ENCODE measurements at places on chromosomes 11 and 22. TPM values are rescaled to one million over a fixed set of nuclear protein-coding genes. Genes with fewer than 3 reads are reported as not detected.

Gene APOL3
- total RNA-seq: 0.60 TPM

Gene SCN4B
- 4.5 TPM for total RNA-seq

Gene CREB3L1
- 10.9 TPM for total RNA-seq

Gene HSPB2
- 0.55 TPM for total RNA-seq

Gene LRRC74B
- not detected for total RNA-seq

Gene BTBD18
- total RNA-seq: not detected

Gene TEX12
- not detected for total RNA-seq

Gene TRIM48
- total RNA-seq: not detected

Gene CEP126
- total RNA-seq: 2.4 TPM

Gene DDI1
- not detected for total RNA-seq

Gene OR8D4
- not detected for total RNA-seq

Gene MUC2
- 0.60 TPM for total RNA-seq

Gene PRRG4
- total RNA-seq: 1.1 TPM

Gene FAM180B
- not detected for total RNA-seq

Gene RBMXL2
- not detected for total RNA-seq

Gene POTEH
- total RNA-seq: not detected

Gene SPDYC
- 0.35 TPM for total RNA-seq

Gene SLC29A2
- 36.6 TPM for total RNA-seq

Gene KCNK7
- total RNA-seq: 2.0 TPM

Gene OR6M1
- total RNA-seq: not detected

Gene ARRB1
- total RNA-seq: 81.0 TPM

Gene BET1L
- total RNA-seq: 51.4 TPM

Gene ADORA2A
- 8.1 TPM for total RNA-seq

Gene PIH1D2
- total RNA-seq: 0.85 TPM

Gene KRTAP5-11
- total RNA-seq: not detected

Gene RIC3
- 15.7 TPM for total RNA-seq

Gene KRTAP5-10
- not detected for total RNA-seq

Gene GAB4
- 0.16 TPM for total RNA-seq

Gene MS4A6E
- not detected for total RNA-seq

Gene RHOD
- total RNA-seq: 15.9 TPM

Gene KRTAP5-4
- total RNA-seq: not detected

Gene MPZL3
- total RNA-seq: 2.1 TPM

Gene MRGPRF
- total RNA-seq: 3.8 TPM

Gene OR10D3
- not detected for total RNA-seq

Gene EFCAB6
- total RNA-seq: 0.94 TPM

Gene ELF5
- not detected for total RNA-seq

Gene PIK3C2A
- 105 TPM for total RNA-seq

Gene IGSF22
- 0.52 TPM for total RNA-seq

Gene OR2D2
- 0.26 TPM for total RNA-seq

Gene YPEL4
- total RNA-seq: not detected

Gene PATE4
- not detected for total RNA-seq

Gene RFPL2
- 0.48 TPM for total RNA-seq

Gene CHRM1
- not detected for total RNA-seq

Gene GGA1
- total RNA-seq: 61.6 TPM

Gene TPBGL
- 0.60 TPM for total RNA-seq

Gene CLMP
- total RNA-seq: 18.2 TPM

Gene SPTBN2
- total RNA-seq: 34.9 TPM

Gene CENPM
- total RNA-seq: 41.7 TPM

Gene FAM111B
- total RNA-seq: 25.5 TPM

Gene HTR3A
- 4.1 TPM for total RNA-seq

Gene MPPED2
- total RNA-seq: 2.4 TPM

Gene TTC36
- 0.71 TPM for total RNA-seq

Gene MIEF1
- total RNA-seq: 38.7 TPM
